ENCODE measurements at places on chromosomes 7 and 10. TPM values are rescaled to one million over a fixed set of nuclear protein-coding genes. Genes with fewer than 3 reads are reported as not detected.

The ACBD7 gene
- total RNA-seq, result 1.8 TPM

The TFAM gene
- total RNA-seq, result 33.8 TPM

The MYO1G gene
- total RNA-seq, result 470 TPM

The IRF5 gene
- 19.5 TPM for total RNA-seq

The NDUFB2 gene
- 177 TPM for total RNA-seq

GRCh38 chr10:82267465-82267864 lies 392.5 kb downstream of the NRG3 start:
- DNase-seq, result no peak

DNA sequence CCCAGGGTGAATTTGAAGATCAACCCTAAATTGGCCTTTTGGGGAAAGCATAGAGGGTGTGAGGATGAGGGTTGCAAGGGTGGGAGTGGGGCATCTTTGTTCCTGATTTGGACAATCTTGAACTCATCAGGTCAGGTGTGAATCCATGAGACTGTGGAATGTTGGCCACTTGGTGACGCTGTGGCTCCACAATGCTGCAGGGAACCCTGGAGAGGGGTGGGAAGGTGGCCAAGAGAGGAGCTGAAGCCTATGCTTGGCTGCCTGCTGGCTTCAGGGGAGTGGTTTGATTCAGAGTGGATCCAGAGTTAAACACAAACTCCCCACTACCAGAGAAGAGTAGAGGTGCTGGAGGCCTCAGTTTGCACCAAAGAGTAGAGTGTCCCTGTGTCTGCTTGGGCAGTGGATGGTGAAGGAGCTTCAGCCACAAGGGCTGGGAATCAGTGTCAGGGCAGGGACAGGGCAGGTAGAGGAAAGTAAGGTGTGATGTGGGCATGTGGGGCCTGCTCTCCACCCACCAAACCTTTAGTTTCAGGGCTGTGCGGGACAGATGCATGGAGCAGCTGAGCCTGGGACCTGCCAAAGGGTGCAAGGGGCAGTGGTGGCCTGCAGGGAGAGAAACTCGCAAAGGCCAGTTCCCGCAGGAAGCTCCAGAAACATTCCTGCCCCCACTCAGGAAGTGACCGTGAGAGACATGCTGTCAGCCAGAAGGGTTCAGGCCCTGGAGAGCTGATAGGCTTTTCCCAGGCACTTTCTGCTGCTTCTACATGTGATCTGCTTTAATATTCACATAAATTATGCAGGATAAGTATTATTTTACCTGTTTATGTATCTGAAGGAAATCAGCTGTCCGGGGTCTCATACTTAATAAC lies 81.0 kb upstream of the PRSS58 start:
- DNase-seq, result no peak

DNA sequence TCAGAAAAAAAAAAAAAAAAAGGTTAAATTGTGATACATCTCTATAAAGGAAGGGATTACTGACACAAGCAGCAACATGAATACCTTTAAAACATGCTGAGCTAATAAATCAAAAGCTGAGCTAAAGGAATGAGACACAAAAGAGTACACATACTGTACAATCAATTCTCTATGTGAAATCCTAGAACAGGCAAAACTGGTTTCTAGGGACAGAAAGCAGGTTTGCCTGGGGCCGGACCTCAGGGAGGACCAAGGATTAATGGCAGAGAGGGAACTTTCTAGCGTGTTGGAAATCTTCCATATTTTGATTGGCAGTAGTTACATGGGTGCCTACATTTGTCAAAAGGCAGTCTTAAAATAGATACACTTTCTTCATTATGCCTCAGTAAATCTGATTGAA lies 52.5 kb downstream of the KLRG2 start:
- no peak for DNase-seq

- DNase-seq, result no peak
These were observed 21.7 kb upstream of the RET start for GRCh38 chr10:43055217-43055616.

- no peak for DNase-seq
These were observed 9.4 kb upstream of the ANKRD1 start for GRCh38 chr10:90930070-90930837.

GRCh38 chr10:21042536-21042935 lies 145.4 kb upstream of the NEBL start:
- DNase-seq, result no peak

GRCh38 chr10:86349940-86350630 lies 16.5 kb downstream of the GRID1 start:
- DNase-seq, result no peak
